ENCODE measurements at places on chromosomes 12 and 14.
A peak's percentile ranks its signal among the peaks of the same experiment; 100 is the strongest.

GRCh38 chr14:89731396-89731933, 223.1 kb downstream of the EFCAB11 start:
- no peak for DNase-seq

DNA sequence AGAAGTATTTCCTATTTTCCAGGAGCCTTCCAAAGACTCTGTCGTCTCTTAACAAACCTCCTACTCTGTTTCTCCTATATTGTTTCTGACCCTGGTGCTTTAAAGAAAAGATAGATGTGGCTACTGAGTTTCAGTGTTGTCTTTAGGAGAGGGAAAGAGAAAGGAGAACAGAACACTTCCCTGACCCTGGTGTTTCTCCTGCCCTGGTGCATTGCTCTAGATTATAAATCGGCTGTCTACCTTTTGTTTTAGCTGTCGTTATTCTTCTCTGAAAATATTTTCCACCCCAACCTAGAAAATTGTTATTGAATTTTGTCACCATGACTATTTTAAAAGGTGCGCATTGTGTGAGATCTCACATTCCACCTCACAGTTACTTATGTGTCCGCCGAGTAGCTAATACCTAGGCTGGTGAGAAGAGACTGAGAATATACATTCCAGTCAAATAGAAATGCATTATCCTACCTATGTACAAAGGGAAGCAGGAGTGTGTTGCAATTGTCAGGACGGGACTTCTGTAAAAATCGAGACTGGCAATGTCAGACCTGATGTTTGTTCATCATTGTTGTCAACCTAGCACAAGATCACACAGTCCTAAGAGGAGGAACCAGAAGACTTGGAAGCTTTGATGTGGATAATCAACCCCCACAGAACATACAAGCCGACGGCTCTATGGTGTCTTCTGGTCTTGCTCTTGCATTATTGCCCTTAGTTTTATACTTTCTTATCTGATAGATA, 108.7 kb upstream of the SLC38A4 start:
- no peak for DNase-seq

DNA sequence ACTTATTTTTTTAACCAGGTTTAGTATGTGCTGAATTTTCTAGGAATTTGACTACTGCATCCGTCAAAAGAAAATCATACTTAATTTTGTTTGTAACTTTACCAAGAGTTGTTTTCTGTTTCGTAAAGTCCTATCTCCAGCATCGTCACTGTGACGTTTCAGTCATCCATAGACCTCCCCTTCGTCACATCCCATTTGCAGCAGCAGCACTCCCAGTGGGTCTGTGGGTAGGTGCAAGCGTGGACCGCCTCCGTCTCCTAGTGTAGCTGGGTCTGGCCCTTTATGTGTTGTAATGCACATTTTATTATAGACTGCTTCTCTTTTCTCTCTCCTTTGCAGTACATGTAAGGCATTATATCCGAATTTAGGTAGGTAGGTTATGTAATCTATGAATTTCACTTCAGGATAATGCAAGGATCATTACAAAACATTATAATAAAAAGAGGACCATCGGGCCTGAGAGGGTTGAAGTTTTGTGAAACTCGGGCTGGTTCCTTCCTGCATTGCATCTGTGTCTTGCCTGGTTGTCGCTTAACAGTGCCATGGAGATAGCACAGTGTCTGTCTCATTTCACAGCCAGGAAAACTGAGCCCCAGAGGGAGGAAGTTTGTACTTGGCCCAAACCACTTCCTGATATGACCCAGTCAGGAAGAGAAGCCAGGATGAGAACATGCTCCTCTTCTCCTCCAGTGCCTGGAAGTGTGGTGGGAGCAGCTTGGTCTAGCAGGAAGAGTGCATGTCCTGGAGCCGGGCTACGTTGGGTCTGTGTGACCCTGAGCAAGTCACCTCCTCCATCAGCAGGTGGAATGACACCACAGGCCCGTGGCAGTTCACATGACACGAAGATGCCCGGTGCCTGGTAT, 41.3 kb downstream of the EVL start:
- peak; percentile 22 for DNase-seq

DNA sequence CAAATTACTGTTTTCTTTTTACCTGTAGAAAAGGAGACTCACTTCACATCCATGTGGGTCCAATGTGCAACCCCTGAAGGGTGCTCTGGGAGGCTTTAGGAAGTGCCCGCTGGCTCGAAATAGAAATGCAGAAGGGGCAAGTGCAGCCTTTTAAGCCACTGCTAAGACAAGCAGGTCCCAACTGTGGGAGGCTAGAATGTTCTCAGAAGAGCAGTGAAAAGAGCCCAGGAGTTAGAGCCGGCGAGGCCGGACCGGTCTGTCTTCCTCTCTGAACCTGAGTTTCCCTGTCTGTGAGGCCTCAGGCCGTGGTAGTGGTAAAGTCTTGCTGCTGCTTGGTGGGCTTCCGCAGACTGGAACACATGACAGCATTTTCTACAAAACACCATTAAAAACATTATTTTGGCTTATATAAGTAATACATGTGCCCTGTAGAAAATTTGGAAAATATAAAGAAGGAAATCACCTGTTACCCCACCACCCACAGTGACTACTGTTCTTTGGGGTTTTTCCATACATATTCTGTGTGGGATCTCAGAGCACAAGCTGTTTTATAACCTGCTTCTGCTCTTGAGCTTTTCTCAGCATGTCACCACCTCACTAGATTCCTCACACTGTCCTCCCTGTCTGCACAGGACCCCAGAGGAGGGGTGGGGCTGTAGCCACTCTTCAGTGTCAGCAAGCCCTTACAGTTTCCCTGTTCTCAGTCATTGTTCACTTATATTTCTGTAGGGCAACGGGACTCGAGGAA, 6.0 kb downstream of the CKB start:
- DNase-seq, result no peak

GRCh38 chr12:91216871-91217270, 34.3 kb upstream of the DCN start:
- DNase-seq, result no peak

GRCh38 chr14:58638231-58639197, 752 bp downstream of the DACT1 start:
- DNase-seq, result no peak

GRCh38 chr14:70893858-70894291, 13.4 kb upstream of the PCNX1 start:
- no peak for DNase-seq

Data from K562 (cell line).